ENCODE measurements at places on chromosomes 13 and 19.

GRCh38 chr13:33252135-33252534 lies 33.4 kb downstream of the STARD13 start:
- DNase-seq = no peak

DNA sequence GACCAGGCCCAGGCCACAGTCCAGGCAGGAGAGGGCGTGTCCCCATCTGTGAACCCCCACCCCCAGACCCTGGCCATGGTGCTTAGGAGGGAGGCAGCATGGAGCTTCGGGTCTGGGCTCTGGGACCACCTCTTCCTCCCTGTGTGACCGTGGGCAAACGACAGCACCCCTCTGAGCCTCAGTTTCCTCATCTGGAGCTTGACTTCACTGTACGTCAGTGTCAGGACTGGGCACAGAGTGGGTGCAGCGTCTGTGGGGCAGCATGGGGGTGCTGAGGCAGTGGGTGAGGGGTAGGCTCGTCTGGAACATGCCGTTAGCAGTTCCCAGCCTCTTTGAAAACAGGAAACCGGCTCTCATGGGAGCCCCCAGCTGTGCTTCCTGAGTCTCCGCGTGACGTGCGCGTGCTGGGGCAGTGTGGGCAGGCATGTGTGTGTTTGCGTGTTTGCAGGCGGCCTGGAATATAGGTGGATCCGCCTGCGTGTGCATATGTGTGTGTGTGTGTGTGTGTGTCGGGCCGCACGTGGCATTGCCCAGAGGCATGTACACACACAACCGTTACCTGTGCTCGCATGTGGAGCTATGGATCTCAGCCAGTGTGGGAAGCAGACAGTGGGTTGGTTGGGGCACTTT lies 15.8 kb downstream of the ARRDC2 start:
- DNase-seq = no peak

DNA sequence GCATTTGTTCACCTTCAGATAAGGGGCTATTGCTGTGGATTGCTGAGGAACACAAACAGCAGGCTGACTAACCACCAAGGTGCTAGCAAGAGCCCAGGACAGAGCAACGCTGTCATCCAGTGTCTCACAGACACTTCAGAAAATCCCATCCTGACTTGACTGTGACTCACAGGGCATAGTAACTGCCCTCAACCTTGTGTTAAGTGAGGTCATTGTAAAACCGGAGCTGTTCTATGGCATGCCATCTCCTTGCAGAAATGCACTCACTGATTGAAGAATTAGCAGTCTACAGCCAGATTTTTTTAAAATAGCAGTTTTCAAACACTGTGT lies 51.1 kb downstream of the TNFRSF19 start:
- DNase-seq = peak; percentile 64

GRCh38 chr19:2775556-2776430 lies 7.3 kb downstream of the SGTA start:
- DNase-seq = no peak

- DNase-seq = no peak
Observed at GRCh38 chr13:51105046-51105445, 6.0 kb downstream of the C13orf42 start.

Data from Caco-2 (cell line).